Activated CD4-positive, alpha-beta T cell treated with anti-CD3 and anti-CD28 coated beads, Interleukin-2, amount 50 U/mL, for 48 hours (primary cell): ENCODE measurements at places on chromosomes 6 and 20.

- DNase-seq: no peak
These were observed 4.8 kb downstream of the SALL4 start for GRCh38 chr20:51797357-51798025.

DNA sequence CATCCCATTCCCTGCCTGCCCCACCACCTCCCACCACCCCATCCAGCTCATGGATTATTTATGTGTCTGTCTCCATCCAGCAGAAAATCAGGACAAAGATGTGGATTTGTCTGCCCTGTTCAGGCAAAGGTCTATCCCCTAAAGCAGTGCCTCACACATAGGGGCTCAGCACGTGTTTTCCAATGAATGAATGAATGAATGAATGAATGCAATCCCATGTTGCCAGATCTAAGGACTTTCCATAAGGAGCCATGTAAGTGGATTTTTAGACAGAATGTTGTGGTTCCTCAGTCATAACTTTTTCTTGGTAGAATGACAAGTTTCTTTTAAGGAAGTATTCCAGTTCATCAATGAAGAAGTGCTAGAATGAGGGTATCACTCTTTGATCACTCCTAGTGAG lies 133.7 kb downstream of the RNASET2 start:
- DNase-seq: no peak

- no peak for DNase-seq
These were observed 151.1 kb downstream of the KHDC1L start for GRCh38 chr6:73074175-73074574.

- DNase-seq: no peak
These were observed 105.0 kb downstream of the MRPL14 start for GRCh38 chr6:44022296-44022661.

DNA sequence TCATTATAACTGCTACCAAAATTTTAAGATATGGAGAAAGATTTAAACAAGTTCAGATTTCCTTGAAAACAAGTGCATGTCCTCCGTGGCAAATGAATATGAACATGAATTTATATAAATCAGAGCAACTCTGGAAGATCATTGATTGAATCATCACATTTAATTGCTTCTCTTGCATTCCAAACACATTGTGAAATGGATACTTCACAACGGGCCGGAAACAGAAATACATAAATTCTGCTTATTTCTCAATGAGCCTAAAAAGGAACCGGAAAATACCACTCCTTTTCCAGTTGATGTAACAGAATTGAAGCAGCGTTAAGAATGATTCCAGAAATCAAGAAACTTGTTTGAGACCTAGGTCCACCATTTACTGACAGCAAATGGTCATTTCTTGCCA lies 134.6 kb upstream of the BTN3A2 start:
- no peak for DNase-seq

GRCh38 chr6:42532038-42532669 lies 31.7 kb upstream of the UBR2 start:
- no peak for DNase-seq

DNA sequence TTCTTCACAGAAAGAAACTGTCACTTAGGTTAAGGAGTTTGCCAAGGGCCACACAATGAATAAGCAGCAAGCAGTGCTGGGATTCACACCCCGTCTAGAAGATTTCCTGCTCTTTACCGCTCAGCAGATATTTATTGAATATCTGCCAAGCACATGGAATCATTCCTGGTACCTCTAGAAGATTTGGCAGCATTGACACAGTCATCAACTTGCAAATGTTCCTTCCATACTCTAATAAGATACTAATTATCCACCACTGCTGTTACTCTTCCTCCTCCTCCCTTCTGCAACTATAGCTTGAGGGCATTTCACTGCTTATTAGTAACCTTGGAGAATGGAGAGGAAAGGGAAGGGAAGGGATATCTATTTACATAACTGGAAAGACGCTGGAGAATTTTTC lies 13.0 kb downstream of the MOXD1 start:
- no peak for DNase-seq

DNA sequence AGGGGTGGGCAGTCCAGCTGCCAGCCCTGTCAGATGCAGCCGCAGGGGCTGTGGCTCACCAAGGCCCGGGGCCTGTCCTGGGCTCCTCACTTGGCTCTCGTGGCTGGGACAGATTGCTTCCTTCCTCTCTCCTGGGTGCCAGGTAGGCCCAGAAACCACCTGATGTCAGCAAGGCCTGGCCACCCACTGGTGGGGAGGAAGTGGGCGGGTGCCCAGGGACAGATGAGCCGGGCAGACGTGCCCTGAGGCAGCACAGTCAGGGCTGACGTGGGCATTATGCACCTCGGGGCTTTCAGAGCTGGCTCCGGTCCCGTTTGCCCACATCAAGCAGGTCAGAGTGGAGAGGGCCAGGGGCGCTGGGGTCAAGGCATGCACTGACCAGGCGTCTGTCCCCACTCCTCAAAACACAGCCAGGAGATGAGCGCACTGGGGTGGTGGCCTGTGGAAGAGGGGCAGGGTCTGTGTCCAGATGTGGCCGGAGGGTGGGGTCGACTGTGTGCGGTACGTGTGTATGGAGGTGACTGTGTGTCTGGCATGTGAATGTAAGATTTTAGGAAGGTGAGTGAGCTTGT lies 133.2 kb upstream of the PTPN1 start:
- no peak for DNase-seq

DNA sequence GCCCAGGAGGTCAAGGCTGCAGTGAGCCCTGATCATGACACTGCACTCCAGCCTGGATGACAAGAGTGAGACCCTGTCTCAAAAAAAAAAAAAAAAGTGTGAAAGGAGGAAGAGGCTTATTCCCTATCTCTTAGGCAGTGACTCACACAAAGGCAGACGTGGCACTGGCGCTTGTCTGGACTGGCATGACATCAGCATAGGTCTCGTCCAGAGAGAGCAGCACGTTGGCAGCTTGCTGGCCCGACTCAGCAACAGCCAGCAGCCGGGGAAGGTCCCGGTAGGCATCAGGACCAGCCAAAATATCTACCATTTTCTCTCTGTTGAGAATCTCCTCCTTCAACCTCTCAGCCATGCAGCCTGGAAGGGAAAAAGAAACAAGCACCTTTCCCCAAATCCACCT lies 14.1 kb downstream of the CDK5RAP1 start:
- DNase-seq: no peak

- no peak for DNase-seq
These were observed 288.5 kb upstream of the CNR1 start for GRCh38 chr6:88454658-88455057.

GRCh38 chr20:51156041-51156982 lies 133.4 kb upstream of the KCNG1 start:
- DNase-seq: no peak

DNA sequence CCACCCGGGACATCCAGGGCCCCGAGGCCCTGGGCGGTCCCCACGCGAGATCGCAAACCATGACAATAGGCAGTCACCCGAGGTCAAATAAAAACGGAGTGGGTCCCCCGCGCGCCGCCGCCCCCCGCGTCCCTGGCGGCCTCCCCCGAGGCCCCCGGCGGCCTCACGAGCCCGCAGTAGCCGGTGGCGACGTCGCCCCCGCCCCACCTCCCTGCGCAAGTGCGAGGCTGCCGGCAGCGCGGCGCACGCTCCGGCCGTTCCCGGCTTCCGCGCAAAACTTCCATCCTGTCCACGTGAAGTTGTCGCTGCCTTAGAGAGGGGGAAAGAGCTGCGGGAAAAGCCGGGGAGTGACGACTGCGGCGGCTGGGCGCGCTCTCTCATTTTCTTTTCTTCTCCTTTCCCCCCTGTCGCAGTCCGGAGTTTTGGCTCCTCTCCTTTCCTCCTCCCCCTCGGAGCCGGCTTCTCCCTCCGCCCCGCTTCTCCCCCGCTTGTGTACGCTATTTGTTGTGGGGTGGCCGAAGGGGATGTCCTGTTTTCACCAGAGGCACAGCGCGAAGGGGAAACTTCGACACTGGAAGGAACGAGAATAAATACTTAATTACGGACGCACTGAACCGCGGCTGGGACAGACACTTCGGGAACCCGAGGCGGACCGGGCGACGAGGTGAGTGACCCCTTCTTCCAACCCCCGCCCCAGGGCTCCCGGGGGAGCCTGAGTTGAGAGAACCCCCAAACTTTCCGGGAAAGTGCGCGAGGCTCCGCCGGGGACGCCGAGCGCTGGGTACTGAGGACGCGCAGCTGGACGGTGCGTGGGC lies at the start of gene EYA4:
Gene EYA4 (plus strand): TSS at position 272 of the 815 bp plus-strand sequence. CDS start 33,424 bp downstream, outside the sequence.
- DNase-seq: no peak
